ENCODE measurements at places on chromosomes 4 and X.

- no peak for DNase-seq
Measured at GRCh38 chrX:153640736-153641575, 6.0 kb upstream of the DUSP9 start.

DNA sequence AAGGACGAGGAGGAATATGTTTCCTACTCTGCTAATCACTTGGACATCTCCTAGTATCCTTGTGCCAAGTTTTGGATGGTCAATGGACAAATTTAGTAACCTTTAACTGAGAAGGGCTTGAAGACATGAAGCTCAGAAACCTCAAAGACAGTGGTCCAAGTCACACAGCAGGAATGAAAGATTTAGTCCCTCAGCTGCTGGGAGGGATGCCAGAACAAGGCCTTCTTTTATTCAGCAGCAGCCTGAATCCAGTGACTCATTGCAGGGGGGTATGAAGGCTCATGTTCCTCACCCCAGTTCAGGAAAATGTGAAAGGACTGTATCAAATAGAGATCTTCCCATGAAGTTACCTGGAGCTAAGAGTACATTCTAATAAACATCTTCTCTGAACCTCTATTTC, 214.9 kb upstream of the UGT8 start:
- DNase-seq: no peak

DNA sequence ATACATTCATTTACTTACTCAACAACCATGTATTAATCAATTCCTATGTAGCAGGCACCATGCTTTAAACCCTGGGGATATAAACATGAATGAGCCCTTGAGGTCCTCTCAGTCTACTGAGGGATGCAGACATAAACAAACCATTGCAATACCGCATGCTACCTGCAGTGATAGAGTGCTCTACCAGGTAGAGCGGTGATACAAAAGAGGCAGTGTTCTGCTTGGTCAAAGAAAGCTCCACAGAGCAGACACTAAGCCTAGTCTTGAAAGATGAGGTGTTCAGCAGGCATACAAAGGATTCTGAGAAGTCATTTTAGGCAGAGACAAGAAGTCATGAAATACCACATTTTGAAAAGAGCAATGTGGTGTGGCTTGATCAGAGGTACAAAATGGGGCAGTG, 26.9 kb upstream of the AMOT start:
- DNase-seq: no peak

DNA sequence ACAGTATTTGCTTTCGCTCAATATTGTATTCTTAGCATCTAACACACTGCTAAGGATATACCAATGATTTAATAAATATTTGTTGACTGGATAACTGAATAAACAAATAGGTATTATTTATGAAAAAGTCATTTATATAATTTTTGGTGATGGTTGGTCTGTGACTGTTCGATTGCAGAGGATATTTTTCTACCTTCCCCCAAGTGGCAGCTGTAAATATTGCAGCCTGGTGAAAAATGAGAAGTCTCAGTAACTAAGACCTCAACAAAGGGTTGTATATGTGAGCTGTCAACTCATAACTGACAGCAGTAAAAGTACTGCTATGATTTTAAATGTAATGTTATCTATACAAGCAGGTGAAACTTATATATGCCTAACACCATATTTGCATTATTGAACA, 36.0 kb downstream of the HTR2C start:
- DNase-seq: no peak

DNA sequence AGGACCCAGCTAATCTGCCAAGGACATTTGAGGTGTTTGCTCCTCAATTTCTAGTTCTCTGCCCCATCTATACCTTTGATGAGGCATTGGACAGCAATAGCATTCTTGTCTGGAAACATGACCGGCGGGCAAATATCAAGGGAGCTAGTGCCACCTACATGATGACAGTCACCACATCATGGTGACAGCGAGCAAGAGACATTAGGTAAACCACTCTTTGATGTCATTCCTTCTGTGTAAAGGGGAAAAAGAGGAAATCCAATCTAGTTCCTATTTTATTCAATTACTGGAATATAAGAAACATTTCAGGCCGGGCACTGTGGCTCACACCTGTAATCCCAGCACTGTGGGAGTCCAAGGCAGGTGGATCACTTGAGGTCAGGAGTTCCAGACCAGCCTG, 20.7 kb upstream of the IL13RA1 start:
- no peak for DNase-seq

DNA sequence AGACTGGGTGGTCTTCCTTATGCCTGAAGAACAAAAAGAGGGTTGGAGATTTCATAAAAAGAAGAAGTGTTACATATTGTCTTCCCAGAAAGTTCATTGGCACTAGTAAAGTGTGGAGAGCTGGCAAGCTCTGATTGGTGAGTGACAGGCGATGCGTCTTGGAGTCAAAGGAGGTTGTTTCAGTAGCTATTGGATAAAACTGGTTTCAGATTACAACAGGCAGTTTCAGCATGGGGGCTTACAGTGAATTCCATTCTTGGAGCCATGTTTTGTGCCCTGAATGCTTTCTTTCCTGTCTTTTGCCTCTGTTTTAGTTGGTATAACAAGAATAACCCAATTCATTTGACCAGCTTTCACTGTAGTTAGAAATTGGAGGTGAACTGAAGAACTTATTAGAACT, 750.5 kb downstream of the ADGRL3 start:
- DNase-seq: no peak

- no peak for DNase-seq
Measured at GRCh38 chr4:54940996-54941865, 184.2 kb downstream of the KDR start.

- DNase-seq: no peak
Measured at GRCh38 chr4:29908276-29908675, 811.9 kb upstream of the PCDH7 start.

- DNase-seq: no peak
Measured at GRCh38 chr4:37604461-37604860, 81.7 kb downstream of the RELL1 start.

GRCh38 chr4:139899346-139899745, 233.7 kb downstream of the MGST2 start:
- DNase-seq: no peak

GRCh38 chr4:26751004-26751403, 109.6 kb upstream of the STIM2 start:
- DNase-seq: no peak

- no peak for DNase-seq
Measured at GRCh38 chr4:71133491-71133890, 140.0 kb downstream of the DCK start.

- DNase-seq: no peak
Measured at GRCh38 chr4:4787421-4787820, 72.0 kb upstream of the MSX1 start.

- no peak for DNase-seq
Measured at GRCh38 chr4:186104114-186104889, at the start of gene FAM149A. TSS of gene FAM149A (plus strand) at chr4:186104704.

DNA sequence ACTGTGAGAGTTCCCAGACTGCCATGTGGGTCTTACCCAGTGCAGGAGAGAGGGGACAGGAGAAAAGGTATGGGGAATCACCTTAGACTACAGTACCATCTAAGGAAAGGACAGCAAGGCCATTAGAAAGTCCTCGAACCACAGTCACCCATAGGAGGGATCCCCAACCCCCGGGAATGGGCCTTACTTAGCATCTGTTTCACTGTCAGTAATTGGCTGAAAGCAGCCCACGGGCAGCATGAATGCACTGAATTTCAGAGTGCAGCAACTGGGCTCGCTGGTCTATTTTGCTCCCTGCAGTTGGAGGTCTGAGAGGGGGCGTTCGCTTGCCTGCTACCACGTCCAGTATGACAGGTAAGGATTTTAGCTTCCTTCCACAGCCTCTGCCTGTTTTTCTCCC, 50.4 kb upstream of the KLHL8 start:
- no peak for DNase-seq

- DNase-seq: no peak
Measured at GRCh38 chrX:43604753-43605152, 51.3 kb upstream of the MAOA start.

DNA sequence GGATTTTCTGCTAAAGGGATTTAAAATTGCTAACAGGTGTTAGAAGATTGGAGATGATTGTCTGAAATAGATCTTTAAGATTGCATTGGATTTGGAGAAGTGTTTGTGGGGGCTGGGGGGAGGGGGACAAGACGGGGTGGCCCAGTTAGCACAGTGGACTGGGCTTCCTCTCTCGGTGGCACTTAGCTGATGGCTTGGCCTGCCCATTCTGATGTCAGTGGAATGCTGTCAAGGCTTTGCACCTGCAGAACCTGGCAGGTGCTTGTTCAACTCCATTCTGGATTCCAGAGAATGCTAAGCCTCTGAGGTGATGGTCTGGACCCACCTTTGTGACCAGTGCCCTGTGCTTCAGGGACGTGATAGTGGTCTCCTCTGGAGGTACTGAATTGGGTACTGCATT, 43.7 kb downstream of the ADD1 start:
- DNase-seq: no peak

- DNase-seq: no peak
Measured at GRCh38 chr4:71609167-71609566, 174.7 kb downstream of the GC start.

DNA sequence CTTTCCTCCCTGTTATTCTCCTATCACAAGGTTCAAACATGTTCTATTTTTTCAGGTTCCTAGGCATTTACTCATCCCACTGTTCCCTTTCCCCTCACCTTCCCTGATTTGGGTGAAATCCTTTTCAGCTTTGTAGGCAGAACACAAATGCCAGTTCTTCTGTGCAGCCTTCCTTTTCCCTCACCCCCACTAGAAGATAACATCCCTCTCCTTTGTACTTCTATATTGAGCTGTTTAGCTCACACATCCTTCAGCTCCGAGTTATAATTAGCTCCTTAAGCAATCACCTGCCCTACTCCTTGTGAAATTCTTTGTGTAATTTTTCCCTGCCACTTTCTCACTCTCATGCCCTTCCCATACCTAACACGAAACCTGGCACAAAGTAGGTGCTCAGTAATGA, 240.9 kb downstream of the AR start:
- no peak for DNase-seq

DNA sequence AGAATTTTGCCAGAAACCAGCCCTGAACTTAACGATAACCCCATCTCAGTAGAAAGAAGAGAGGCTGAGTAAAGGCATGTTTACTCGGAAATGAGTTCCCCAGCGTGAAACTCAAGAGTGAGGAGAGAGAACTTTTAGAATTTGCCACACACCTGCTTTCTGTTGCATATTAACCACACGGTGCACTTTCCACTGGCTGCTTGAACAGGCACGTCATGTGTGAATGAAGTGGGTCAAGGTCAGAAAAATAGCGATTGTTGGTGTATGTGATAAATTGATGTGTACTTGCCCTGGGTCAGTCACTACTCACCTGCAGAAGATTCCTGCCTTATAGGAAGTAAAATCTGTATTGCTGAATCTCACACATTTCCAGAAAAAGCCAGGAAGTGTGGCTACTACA, 395.7 kb downstream of the TRIML1 start:
- no peak for DNase-seq

DNA sequence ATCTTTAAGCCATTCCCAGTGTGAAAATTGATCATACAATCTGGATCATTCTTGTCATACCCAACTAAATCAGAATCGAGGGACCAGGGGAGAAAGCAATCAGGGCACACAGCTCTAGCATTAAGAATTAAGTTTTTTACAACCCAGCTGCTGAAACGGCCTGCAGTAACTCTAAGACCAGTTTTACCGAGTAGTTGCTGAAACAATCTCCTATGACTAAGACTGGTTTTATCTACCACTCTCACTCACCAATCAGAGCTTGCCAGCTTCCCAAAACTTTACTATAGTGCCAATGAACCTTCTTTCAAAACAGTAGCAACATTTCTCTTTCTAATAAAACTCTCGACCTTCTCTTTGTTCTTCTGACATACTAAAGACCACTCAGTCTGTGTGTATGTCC, 2.8 kb upstream of the SAP30 start:
- no peak for DNase-seq

GRCh38 chr4:81506731-81507130, 35.0 kb upstream of the RASGEF1B start:
- DNase-seq: no peak

GRCh38 chrX:36414056-36414455, 494.5 kb downstream of the CFAP47 start:
- DNase-seq: no peak

DNA sequence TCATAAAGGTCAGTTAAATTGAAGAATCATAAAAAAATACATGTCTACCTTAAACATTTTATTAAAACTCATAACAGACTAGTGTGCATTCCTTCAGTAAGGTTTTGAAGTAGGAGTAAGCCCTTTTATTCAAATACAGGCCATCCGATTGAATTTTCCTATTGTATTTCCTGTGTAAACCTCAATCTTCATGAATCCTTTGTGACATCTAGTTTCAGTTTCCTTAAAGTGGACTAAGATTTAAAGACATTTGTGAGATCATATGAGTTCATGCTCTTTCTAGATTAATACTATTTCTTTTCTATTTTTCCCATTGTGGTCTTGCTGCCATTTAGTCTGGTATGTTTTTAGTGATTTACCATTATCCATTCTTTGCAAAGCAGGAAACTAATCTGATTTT, 644.7 kb upstream of the BOD1L1 start:
- DNase-seq: no peak

GRCh38 chrX:87425618-87426017, 92.0 kb upstream of the KLHL4 start:
- no peak for DNase-seq

DNA sequence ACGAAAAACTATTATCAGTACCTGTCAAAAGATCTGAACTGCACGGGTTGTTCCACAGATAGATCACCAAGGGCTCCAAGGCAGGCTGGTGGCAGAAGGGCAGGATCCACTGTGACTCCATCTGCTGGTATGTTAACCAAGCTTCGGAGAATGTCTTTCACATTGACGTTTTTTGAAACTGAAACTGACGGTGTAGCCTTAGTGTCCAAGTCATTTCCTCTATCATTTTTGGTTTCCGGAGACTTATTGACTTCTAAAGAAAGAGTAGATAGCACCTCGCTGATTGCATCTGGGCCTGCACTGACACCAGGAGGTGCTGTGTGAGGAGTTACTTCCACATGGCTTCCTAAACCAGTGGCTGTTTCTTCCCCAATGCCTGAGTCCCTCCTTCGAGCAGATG, 186.9 kb downstream of the LRBA start:
- no peak for DNase-seq

GRCh38 chrX:135345107-135345589, 35.9 kb downstream of the ETDC start:
- no peak for DNase-seq

DNA sequence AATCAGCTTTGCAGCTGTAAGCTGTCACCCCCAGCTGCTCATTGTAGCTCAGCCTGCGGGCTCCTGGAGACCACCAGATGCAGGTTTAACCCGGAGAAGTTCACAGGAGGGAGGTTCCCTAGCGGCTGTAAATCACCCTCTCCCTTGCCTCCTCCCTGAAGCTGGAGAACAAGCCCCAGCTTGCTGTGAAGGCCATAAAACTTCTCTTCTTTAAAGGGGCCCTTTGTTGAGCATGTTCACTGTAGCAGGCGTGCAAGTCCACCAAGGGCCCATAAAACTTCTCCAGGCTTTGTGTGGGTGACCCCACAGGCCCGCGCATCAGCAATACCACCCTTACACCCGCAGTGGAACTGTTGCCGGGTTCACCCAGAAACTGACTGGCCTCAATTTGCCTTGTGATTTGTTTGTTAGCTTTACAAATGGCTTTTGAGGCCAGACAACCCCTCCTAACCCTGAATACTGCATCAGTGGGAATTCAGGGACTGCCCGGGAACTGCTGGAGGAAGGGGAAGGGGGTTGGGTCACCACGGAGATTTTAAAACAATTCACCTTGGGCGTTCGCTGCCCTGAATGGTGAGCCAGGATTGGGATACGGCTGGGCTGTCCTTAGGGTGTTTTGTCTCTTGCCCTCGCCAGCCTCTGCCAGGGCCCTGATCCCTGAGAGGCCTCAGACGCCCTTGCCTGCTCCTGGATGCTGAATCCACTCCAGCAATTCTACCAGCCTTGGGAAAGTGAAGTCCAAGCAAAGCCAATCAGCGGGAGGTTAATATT, 49.5 kb upstream of the ATP6AP2 start:
- DNase-seq: no peak

GRCh38 chr4:5357870-5358269, 306.6 kb downstream of the STK32B start:
- DNase-seq: no peak
